ENCODE measurements at places on chromosomes 2 and 18.

DNA sequence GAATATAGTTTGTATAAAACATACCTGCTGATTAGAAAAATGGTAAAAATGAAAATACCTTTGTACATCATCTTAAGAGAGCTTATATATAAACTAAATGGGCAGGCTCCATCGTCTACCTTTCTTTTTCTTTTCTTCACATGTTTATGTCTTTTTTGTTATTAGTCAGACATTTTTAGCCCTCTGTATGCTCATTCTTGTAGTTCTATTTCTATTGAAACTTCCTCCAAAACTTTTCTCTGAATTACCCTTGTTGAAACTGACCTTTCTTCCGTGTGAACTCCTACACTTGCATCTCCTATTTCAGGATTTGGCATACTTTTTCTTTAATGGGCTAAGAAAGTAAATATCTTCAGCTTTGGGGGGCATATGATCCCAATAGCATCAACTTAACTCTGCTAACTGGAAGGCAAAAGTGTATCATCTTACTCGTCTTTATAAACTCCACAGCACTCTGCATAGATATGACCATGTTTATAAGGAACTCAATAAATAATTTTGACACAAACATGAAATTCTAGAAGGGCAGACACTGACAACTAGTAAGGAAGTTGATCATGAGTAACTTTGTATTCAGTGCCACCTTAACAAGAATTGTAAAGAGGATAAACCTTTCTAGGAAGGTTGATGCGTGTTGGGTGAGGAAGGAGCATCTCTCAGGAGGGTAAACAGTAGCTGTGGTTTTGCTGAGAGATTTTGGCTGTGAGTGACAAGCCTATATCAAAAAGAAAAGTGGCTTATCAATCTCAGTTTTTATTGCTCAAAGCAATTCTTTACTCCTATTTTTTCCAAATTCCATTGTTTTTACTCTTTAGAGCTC is 127.6 kb downstream of the PIK3C3 start:
- DNase-seq = no peak

GRCh38 chr2:176516051-176516602 is 246.9 kb downstream of the MTX2 start:
- DNase-seq = no peak

GRCh38 chr2:238710787-238711186 is 137.1 kb upstream of the TWIST2 start:
- DNase-seq = no peak

- DNase-seq = no peak
Measured at GRCh38 chr2:217972037-217972436, 30.8 kb downstream of the TNS1 start.

DNA sequence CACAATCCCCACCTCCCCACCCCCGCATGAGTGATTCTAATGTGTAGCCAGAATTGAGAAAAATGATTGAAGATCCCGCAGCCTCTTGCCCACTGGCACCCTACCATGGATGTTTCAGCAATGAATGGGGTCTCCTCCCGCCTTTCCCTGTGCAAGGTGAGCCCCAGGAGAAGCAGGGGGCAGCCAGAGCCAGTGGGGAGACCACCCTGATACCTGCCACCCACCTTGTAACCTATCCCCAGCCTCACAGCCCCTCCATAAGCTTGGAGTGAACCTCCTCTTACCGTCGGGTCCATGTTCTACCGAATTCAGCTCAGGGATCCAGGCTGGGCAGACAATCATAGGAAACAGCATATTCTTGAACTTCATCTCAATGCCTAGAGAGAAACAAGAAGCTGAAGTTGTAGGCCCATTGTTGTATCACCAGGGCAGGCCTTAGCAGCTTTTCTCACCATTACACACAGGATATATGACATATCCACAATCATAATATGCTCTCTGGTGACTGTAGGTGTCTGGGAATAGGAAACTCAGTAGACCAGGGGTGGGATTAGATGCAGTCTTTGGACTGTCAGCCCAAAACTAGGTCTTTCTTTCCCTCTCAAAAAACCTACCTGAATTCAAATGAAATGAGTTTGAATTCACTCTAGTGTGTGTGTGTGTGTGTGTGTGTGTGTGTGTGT is 30.9 kb downstream of the XDH start:
- DNase-seq = no peak

- DNase-seq = no peak
Measured at GRCh38 chr2:48849770-48850169, 94.2 kb upstream of the LHCGR start.

DNA sequence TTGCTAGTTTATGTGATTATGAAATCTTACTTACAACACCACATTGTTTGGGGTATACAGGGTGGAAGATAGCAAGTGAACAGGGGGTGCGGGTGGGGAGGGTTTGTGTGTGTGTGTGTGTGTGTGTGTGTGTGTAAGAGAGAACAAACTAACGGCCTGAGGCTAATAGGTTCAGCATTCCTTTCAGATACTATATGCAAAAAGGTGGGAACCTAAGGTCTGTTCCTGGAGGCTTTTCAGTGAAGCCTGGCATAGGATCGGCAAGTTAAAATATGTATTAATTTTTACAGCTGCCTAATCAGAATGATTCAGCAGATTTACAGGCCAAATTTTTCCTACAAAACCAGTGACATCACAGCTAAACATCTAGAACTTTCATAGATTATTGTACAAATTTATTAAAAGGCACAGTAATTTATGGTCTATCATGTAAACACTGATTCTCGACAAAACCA is 7.6 kb upstream of the SPDYA start:
- DNase-seq = no peak

- no peak for DNase-seq
Measured at GRCh38 chr2:890791-891190, 59.9 kb upstream of the SNTG2 start.

DNA sequence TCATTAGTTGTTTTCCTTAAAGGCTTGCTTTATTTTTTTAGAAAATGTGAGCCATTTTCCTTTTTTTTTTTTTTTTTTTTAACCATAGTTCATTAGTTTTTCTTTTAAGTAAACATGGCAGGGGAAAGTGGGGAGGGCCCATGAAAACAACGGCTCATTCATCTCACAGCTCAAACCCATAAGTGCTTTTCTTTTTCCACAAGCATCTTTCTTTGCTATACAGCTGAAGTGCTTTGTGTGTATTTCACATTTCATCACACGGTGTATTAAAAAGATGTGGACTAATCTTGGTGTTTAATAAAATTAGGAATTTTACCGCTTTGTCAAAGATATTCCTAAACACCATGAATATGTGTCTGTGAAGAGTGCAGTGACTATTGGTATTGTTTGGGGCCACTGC is 41.6 kb downstream of the RHBDD1 start:
- no peak for DNase-seq

DNA sequence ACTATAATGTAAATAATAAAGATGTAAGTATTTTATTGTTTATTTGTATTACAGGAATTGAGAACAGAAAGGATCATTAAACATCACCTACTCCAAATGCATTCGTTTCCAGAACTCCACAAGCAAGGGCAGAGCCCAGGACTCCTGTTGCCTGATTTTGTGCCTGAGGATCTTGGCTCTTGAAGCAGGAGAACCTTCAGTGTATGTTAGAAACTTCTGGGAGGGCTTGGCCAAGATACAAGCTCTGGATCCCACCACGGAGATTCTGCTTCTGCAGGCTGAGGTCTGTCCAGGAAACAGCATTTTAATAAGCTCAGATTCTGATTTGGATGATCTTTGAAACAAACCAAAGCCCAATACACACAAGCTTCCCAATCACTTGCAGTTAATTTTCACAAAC is 142.4 kb upstream of the SOX11 start:
- no peak for DNase-seq

- DNase-seq = no peak
Measured at GRCh38 chr2:193520709-193521458, 1326.2 kb upstream of the TMEFF2 start.

GRCh38 chr2:7666596-7667259 is 749.5 kb downstream of the RNF144A start:
- DNase-seq = no peak

DNA sequence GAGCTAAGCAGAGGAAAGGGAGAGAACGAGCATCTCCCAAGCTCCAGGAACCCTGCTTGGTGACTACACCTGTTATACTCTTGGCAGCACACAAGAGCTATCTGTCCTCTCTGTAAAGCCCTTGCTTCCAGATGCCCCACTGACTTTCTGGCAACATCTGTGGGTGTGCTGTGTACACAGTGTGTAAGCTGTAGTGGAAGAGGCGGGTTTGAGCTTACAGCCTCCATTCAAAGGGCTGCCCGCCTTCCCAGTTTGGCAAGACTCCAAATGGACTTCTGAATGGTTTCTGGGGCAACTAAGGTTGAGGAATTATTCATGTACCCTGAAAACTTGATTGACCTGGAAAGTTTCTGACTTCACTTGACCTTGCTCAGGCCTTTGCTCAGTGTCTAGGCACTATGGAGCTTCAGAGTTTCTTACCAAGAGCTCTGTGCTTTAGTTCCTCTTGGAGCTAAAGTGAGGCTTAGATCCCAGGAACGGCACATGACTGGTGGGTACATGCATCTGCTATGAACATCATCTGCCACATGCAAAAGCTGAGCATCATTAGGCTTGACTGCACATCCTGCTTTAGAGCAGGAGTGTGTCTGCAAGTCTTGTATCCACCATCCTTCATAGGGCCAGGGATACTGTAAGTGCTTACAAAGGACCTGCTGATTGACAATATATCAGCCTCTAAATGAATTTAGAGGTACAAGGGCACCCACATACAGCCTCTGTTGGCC is 290.9 kb upstream of the SIX2 start:
- peak; percentile 51 for DNase-seq

- no peak for DNase-seq
Measured at GRCh38 chr2:109689182-109689930, 75.2 kb downstream of the SOWAHC start.

GRCh38 chr2:170258382-170258781 is 80.4 kb downstream of the MYO3B start:
- DNase-seq = no peak

Data from left lobe of liver (tissue), 2 donors.